ENCODE measurements at places on chromosomes 3 and 15.

DNA sequence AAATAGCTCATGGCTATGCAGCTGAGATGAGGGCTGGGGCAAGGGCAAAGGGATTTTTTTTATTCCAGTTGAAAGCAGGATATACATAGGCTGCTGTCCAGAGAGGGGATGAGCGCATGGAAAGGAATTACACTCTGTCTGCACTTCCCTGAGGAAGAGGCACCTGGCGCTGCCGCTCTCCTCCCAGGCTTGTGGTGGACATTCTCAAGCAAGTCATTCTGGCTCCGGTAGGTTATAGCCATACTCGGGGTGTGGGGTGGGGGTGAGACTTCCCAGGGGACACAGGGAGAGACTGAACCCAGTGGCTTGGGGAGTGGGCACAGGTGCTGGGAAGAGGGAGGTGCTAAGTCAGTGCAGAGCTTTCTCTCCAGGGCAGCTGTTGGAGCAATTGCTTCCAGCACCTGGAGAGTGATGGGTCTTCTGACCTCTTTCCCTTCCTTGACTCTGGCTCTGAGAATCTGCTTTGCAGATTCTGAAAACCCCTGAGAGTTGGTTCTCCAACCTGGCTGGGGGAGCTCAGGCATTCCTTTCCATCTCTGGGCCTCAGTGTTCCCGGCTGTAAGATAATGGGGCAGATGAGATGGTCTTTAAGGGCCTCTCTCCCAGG, 24.3 kb downstream of the CYP8B1 start:
- DNase-seq, result no peak

- no peak for DNase-seq
Observed at GRCh38 chr15:84953136-84953535, 28.5 kb upstream of the PDE8A start.

DNA sequence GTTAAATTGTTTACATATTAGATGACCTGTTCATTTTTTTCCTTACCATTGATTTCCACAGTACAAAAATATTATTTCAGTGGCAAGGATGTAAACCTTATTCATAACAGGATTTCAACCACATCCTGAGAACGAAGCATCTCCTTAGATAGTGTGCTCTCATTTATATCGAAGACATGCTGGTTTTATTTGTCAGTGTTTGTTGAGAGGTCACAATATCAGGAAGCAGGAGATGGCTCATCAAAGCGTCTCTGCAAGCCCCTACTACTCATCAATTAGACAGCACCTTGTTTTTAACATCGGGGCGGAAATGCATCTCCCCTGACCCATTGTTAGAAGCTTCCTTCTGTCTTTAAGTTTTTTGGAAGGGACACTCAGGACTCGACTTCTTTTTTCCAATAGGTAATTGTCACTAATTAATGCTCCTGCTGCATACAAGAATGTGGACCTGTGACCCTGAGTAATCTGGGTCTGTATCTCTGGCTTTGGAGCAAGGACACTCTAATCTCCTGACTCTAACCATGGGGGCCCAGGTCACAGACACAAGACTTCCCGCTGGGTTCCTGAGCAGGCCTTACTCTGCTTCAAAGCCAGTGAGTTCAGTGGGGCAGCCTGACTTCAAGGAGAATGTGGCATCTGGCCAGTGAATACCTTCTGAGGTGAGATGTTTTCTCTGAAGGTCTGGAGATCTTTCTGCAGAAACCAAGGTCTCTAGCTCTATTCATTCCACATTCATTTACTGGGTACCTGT, 50.3 kb downstream of the MECOM start:
- DNase-seq, result no peak

GRCh38 chr3:194231929-194232832, 96.2 kb downstream of the HES1 start:
- DNase-seq, result no peak

GRCh38 chr3:79773291-79773690, 5.5 kb upstream of the ROBO1 start:
- no peak for DNase-seq

GRCh38 chr15:44158111-44158510, 37.0 kb downstream of the FRMD5 start:
- DNase-seq, result no peak

GRCh38 chr3:96779810-96780209, 34.6 kb upstream of the EPHA6 start:
- no peak for DNase-seq

- DNase-seq, result no peak
Observed at GRCh38 chr3:170610321-170610884, 24.5 kb upstream of the SLC7A14 start.

DNA sequence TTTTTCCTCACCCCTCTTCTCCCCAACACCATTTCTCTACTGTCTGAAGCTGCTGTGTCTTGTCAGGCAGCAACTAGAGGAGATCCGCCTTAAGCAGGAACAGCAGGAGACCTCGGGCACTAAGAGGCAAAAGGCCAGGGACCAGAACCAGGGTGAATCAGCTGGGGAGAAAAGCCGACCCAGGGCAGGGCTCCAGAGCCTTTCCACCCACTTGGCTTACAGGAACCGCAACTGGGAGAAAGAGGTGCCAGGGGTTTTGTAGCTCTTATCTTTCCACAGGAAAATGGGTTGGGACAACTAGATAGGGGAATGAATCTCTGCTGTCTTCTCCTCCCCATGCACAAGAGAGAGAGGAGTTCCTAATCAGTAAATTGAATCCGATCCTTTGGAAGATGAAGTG, 3.0 kb upstream of the NGRN start:
- DNase-seq, result no peak
